ENCODE measurements at places on chromosomes 7 and 10.
A peak's percentile ranks its signal among the peaks of the same experiment; 100 is the strongest.

DNA sequence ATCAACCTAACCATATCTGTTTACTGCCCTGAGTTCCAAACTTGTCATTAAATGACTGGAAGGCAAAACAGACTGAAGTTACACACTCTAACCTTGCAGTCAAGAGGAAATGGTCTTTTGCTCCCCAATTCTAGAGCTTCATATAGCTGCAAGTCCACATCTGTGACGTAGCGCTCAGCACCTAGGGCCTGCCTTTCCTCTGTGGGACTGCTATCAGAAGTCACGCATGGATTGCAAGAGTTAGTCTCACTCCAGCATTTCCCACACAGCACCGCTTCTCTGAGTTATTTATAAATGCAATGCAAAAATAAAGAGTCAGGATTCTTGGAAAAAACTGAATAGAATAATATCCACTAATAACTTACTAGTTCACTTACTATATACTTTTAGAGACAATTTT, 96.9 kb downstream of the ELMO1 start:
- no peak for DNase-seq

GRCh38 chr7:53113424-53113823, 78.0 kb downstream of the POM121L12 start:
- DNase-seq: no peak

GRCh38 chr10:46255801-46256747, 30.7 kb upstream of the ANTXRL start:
- peak; percentile 76 for DNase-seq

DNA sequence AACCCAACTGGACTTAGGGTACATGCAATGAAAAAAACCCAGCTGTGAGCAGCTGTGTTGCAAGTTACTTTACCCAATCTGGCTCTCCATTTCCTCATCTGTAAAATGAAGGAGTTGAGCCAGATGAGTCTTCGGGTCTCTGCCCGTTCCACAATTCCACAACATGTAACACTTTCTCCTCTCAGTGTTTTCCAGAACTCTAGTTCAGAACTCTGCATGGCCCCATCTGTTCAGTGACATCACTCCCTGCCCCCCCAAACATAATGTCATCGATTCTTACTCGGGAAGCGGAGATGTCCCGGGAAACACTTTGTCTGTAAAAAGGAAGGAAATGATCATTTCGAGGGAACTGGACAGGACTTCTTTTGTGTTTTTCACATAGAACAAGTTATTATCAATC, 2.5 kb downstream of the SH3PXD2A start:
- DNase-seq: no peak

DNA sequence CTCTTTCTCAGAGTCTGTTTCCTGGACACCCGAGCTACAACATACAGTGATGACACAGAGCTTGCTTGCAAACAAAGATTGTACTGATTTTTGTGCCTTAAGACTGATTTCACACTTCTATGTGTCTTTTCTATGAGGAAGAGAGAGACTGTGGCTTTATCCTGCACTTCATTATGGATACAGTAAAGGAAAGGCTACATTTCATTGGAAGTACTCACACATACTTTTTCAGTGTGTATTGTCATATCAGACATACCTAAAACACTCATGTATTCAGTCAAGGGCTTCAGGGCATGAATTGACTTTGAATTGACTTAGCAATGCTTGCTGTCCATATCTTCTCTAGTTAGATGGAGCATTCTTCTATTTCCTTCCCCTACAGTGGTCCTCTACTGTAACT, 135.5 kb upstream of the IMMP2L start:
- no peak for DNase-seq

DNA sequence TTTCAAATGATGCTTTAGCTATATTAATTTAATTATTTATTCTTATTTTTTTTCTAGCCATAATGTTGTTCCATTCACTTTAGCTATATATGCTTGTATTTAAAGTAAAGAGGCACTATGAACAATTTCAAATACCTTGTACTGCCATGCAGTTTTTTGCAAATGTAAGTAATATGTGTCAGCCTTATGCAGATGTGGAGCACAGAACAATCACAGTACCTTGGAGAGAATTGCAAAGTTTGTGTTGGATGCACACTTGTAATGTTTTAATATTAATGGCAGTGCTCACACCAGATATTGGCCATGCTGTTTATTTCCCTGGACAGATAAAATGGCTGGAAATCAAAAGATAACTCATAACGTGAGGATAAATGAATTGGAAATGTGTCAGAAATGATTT, 663.5 kb upstream of the SEMA3D start:
- DNase-seq: no peak

DNA sequence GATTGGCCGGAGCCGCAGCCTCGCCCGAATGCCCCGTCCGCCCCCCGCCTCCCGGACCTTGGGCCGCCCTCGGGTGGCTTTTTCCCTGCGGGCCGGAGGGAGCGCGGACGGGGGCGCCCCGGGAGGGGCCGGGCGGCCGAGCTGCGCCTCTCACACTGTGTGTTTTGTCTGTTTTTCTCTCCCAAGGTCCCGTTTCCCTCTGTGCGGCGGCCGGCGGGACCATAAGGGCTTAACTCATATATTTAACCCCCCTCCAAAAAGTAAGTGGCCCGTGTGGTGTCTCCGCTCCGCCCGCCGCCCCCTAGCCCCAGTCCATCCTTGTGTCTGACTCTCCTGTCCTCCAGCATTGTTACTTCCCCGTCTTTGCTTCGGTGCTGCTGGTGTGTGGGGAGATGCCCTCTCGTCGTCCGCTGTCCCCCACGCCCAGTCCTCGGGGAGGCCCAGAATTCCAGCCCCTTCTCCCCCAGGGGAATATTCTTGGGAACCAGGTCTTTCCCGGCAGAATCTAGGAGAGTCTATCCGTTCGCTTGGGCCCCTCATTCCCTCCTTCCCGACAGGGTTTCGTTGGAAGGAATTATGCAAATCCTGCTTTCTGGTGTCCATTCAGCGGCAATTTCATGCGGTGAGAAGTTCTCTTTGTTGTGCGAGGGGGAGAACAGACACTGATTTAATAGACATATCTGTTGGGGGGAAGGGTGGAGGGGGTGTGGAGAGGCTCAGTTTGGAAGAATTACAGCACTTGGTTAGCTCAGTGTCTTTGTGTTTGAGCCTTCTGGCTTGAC, 1.3 kb downstream of the LCOR start:
- no peak for DNase-seq

- DNase-seq: peak; percentile 90
Measured at GRCh38 chr10:21516242-21517131, 9.0 kb downstream of the SKIDA1 start.

- no peak for DNase-seq
Measured at GRCh38 chr10:30944005-30944404, 87.7 kb downstream of the ZNF438 start.

- DNase-seq: no peak
Measured at GRCh38 chr10:1249142-1249920, 193.1 kb downstream of the WDR37 start.

DNA sequence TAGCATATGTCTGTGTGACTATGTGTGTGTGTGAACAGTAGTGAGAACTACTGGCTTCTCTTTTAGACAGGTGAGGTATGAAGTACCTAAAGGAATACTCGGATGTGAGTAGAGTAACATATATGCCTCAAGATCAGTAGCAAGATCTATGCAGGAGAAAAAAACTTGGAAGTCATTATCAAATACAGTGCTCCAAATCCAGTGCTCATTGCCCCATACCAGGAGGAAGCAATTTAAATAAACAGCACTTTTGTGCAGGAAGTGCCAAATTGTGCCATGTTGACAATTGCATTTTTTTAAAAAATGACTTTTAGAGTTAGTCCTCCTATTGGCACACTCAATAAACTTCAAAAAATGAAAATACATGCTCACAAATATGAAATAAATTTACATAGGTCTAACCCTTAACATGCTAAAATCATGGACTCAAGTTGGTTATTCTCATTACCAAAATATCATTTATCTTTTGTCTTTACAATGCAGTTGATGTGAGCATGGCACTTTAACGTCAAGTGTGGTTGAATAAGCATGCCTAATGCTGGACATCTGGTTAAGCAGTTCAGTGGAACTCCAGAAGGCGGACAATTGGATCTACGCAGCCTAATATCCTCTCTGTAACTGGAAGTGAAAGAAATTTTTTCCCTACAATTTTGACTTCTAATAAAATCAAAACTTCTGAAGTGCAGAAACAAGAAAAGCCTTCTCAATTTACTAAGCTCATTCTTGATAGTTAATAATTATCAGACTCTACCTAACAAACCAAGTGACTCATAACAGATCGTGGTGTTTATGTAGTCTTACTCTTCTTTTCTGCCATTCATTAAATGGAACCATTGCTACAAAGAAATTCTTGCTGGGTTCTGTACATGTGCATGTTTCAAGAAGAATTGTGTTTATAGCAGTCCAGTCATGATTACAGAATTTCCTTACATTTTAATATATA, 195.2 kb downstream of the MDFIC start:
- no peak for DNase-seq

GRCh38 chr7:121578669-121579068, 182.6 kb upstream of the FAM3C start:
- no peak for DNase-seq

- DNase-seq: no peak
Measured at GRCh38 chr7:127976056-127976737, 55.0 kb downstream of the LRRC4 start.

- no peak for DNase-seq
Measured at GRCh38 chr7:105196473-105196872, 182.5 kb downstream of the KMT2E start.

DNA sequence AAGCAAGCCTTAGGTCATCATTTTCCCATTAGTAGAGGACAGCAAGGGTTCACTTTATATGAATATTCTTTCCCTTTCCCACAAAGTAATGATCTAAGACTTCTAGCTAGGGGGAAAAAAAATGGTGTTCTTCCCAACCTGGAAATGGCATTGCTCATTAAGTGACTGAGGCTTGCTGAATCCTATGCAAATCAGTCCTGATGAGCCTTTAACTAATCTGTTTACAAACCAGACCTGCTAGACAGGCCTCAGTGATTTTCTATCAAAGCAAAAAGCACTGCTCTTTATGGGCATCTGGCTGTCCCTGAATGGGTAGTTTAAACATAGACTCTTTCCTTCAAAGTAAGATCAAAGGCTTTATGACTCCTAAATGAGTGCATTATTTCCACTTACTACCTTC, 146.3 kb downstream of the HIBADH start:
- DNase-seq: no peak

GRCh38 chr10:114822444-114823076, 980 bp downstream of the FHIP2A start:
- DNase-seq: peak; percentile 27

DNA sequence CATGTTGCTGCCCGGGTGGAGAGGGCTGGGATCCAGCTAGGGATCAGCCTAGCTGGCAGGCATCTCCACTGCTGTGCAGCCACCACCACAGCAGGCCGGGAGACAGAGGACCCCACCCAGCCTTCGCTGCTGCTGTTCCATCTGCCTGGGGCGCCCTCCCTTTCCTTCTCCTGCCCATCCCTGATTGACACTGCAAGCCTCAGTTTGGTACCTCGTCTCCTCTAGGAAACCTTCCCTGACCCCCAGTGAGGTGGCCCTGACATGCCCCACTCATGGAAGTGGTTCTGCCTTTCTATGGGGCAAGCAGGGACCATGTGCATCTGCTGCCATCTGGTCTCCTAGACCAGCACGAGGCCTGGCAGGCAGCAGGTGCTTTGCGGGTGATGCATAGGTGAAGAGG, 30.4 kb upstream of the DPYSL4 start:
- DNase-seq: no peak

GRCh38 chr7:113283861-113284260, 165.5 kb upstream of the SMIM30 start:
- no peak for DNase-seq
